Lung (tissue), 17 donors: ENCODE measurements at places on chromosomes 11 and 22. TPM values are rescaled to one million over a fixed set of nuclear protein-coding genes. Genes with fewer than 3 reads are reported as not detected.
A peak's percentile ranks its signal among the peaks of the same experiment; 100 is the strongest.

DNA sequence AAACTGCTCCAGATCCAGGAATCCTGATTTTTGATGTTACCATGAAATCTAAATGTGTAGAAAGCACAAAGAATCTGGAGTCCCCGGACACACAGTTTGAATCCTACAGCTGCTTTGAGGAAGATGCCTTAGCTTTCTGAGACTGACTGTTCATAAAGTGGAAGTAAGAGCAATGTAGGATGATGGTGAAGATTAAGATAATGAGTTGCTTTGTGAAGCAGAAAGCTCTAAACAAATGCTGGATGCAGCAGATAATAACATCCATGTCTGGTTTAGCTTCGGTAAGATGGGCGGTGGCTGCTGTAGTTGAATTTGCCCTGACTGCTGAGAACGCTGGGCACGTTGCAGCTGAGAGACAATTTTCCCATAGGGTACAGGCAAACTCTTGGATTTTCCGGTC lies 20.1 kb downstream of the OVOL1 start:
- DNase-seq: no peak

Gene SCN4B
- total RNA-seq: 5.2 TPM

- no peak for DNase-seq
Observed at GRCh38 chr22:36455571-36456463, 25.6 kb downstream of the TXN2 start.

Gene NAGA
- 33.9 TPM for total RNA-seq

GRCh38 chr11:109264128-109264527 lies 157.9 kb upstream of the C11orf87 start:
- DNase-seq: no peak

Gene OR5P2
- total RNA-seq: 0.83 TPM

GRCh38 chr11:27452147-27452546 lies 20.4 kb downstream of the LGR4 start:
- no peak for DNase-seq

DNA sequence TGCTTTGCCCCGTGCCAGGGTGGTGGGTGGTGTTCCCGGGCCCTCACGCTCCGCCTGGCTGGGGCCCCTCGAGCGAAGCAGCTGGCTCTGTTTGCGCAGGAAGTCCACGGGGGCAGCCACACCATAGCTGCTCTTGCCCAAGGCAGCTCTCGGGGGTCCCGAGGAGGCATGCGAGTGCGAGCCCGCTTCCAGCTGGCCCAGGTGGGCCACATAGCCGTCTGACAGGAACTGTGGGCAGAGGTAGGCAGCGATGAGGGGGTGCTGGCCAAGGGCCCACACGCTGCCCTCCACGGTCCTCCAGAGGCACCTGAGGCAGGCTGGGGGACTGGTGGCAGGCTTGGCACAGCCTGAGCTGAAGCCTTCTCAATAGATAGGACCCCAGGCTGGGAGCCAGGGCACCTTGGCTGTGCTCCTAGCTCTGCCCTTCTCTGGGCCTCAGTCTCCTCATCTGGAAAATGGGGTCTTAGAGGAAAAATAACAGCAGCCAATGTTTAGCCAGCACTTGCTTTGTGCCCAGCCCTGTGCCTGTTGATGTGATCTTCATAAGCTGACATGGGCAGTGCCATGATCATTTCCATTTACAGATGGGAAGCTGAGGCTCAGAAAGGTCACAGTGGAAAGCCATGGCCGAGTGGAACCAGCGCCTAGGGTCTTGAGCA lies 9.4 kb downstream of the AIP start:
- DNase-seq: no peak

- no peak for DNase-seq
Observed at GRCh38 chr11:27626269-27626937, 73.9 kb downstream of the BDNF start.

DNA sequence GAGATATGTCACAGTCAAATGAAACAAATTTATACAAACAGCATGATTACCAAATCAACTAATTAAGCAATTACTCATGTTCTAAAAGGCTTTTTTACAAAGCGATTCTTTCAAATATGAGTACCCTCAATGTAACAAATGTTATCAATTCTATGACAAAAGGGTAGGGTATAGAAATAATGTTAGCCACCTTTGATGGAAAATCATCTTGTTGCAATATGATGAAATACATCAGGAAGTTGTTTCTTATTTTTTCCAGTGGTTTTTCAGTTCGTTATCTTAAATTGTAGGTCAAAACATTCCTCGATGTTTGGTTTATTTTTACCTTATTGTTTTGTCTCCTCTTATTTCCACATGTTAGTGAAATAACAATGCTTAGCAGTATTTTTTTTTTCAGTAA lies 6.5 kb downstream of the ARHGEF12 start:
- no peak for DNase-seq

DNA sequence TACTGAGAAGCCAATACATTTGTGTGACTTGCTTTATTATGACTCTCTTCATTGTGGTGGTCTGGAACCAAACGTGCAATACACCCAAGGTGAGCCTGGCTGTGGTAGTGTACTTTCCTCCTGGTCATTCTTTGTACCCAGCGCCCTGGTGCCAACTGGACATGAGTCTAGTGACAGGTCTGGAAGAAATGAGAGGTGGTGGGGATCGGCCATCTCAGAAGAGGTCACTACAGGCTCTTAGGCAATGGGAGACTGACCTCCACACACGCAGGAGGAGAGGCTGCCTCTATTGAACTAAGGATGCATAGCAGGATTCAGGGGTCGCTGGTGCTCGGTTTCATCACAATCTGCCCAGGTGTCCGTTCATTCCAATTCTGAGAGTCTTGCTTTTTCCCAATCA lies 56.4 kb upstream of the RTL6 start:
- no peak for DNase-seq

Gene MYBPC3
- 1.1 TPM for total RNA-seq

- DNase-seq: no peak
Observed at GRCh38 chr22:26670459-26670858, 13.1 kb downstream of the MIAT start.

Gene ADM2
- 5.7 TPM for total RNA-seq

- no peak for DNase-seq
Observed at GRCh38 chr11:96459751-96460150, 69.9 kb downstream of the JRKL start.

DNA sequence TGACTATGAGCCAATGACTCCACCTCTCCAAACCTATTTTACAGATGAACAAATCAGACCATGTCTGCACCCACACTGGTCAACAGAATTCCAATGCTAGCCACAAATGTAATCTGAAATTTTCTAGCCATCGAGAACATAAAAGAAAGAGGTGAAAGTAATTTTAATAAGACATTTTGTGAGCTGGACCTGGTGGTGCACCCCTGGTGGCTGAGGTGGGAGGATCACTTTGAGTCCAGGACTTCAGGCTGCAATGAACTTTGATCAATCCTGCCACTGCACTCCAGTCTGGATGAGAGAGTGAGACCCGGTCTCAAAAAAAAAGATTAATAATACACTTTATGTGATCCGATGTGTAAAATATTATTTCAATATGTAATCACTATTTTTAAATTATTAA lies 9.4 kb upstream of the RNF185 start:
- no peak for DNase-seq

Gene TMA7B
- 0.31 TPM for total RNA-seq

Gene PGA5
- total RNA-seq: 0.55 TPM

DNA sequence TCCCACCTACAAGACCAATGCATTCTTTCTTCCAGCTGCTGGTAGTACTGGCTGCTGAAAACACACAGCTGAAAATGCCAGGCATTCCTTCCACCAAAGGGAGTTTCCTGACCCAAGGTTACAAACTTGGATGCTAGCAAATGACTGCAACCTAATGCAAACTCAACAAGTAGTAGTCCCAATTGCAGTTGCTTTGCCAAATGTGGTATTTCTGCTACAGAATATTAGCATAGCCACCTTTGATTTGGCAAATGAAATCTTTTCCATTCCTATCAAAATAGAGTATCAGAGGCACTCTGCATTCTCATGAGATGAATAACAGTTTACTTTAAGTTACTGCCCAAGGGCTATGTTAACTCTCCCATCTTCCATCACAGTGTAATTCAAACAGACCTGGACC lies 172.0 kb upstream of the ARHGAP42 start:
- DNase-seq: peak; percentile 3

DNA sequence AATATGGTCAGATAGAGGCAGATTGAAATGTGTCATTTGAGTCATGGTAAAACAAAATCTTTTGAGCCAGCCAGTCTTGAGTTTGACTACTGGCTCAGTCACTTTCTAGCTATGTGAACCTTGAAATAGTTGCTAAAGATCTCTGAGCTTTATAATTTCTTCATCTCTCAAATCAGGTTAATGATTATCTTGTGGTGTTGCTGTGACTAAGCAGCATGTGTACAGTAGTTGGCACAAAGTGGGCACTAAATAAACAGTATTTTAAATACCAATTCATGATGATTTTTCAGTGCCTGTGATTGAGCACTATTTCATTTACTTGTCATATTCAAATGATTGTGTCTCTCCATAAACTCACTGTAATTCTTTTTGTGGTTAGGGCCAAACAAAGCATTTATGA lies 70.8 kb downstream of the RAB38 start:
- DNase-seq: no peak

Gene PRODH
- 28.7 TPM for total RNA-seq

Gene TSSK2
- total RNA-seq: 0.25 TPM

- no peak for DNase-seq
Observed at GRCh38 chr22:32800994-32801536, 440 bp upstream of the TIMP3 start.

- DNase-seq: no peak
Observed at GRCh38 chr11:44943696-44944095, 7.0 kb downstream of the TP53I11 start.

Gene EFCAB6
- total RNA-seq: 13.2 TPM

Gene ACRV1
- total RNA-seq: not detected

Gene MN1
- total RNA-seq: 6.5 TPM

DNA sequence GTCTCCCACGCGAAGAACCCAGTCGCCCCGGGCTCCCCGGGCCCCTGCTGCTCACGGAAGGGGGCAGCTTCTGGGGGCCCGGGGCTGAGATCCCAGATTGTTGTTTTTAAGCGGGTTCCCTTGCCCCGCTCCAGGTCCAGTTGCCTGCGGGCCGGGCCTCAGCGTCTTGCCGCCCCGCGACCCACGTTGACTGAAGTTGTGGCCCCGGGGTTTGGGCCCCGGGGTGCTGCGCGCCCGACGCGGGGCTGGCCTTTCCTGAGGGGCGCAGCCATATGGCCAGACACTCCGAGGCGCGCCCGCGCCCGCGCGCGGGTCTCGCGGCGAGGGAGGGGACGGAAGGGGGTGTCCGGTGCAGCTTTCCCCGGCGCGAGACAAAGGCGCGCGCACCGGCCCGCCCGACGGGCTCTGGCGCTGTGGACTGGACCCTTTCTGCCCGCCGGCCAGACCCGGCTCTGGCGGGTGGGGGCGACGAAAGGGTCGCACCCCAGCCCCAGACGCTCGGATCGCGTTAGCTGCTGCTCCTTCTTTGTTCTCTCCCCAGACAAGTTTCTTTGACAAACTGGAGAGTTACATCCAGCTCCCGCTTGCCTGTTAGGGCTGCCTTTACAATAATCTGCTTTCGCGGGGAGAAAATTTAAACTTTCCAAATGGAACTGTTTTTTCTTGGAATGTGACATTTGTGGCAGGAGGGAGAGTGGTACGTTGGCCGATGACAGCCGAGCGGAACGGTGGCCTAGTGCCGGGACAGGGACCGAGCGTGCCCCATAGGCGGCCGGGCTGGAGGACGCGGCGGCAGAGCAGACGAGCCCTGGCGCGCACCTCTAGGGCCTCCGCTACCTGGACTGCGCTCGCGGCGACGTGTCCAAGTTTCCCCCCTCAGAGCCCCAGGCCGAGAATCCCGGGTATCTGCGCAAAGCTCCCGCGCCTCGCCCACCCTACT lies 716 bp downstream of the AMOTL1 start:
- peak; percentile 87 for DNase-seq

Gene HDAC10
- 34.2 TPM for total RNA-seq

DNA sequence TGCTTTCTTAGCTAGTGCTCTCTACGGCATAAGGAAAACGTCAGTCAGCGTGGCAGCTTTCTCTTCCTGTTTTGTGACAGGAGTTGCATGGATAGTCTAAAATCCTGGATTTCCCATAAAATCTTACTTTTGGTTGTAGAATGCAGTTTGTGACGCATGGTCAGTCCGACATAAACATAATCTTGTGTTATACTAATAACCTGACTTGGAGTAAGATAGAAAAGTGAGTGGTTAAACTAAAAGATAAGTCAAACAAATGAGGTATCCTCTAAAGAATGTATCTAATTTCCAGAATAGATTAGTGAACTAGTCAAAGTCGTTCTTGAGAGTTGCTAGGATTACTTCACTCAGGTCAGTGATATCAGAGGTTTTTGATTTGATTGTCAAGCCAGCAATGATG lies 157.6 kb downstream of the PGR start:
- peak; percentile 39 for DNase-seq

DNA sequence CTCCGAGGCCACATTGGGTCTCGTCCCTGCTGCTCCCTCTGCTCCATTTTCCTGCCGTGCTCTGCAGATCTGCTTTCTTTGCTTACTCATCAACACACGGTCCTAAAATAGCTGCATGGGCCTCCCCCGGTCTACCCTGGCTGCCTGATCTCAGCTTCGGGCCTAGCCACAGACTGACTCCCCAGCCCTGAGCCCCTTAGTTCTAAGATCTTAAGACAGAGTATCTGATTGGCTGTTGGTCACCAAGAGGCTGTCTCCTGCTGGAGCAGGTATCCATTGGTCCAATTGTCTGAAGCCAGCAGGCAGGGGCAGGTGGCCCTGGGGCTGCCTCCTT lies 53.7 kb upstream of the NECTIN1 start:
- DNase-seq: no peak

Gene NNMT
- total RNA-seq: 15.4 TPM

GRCh38 chr11:29989174-29989970 lies 27.5 kb downstream of the KCNA4 start:
- peak; percentile 23 for DNase-seq

DNA sequence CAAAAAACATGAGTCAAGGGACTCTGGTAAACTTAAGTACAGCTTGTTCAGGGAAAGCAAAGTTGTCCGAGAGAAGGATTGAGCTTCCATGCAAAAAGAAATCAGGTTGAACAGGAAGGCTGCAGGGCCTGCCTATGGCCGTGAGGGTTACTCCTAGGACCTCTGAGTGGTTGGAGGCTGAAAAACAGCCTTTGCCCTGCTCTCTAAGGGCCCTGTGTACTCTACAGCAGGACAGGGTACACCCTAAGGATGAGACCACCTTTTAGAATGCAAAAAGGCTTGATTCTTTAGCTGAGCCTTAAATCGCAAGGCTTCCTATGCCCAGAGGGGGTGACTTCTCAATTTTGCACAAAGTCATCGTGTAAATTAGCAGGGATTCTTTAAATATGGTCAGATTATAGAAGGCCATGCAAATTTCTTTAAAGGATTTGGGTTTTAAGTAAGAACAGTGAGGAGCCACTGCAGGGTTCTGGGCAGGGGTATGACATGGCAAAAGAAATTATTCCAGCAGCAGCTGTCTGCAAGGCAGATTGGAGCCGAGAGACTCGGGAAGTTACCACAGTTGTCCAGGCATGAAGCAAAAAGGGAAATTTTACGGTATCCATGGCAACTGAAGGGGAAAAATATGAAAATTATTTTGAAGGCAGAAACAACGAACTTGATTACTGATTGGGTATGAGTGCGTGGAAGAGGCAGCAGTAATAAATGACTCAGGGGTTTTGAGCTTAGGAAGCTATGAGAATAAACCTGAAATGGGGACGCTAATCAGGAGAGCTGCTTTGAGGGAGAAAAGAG lies 91.8 kb downstream of the FAM76B start:
- peak; percentile 50 for DNase-seq

- DNase-seq: no peak
Observed at GRCh38 chr11:45931739-45932138, 9.3 kb downstream of the LARGE2 start.
